ENCODE measurements at places on chromosomes 1 and 21.

- DNase-seq, result no peak
Measured at GRCh38 chr1:86247597-86248279, 91.2 kb upstream of the COL24A1 start.

DNA sequence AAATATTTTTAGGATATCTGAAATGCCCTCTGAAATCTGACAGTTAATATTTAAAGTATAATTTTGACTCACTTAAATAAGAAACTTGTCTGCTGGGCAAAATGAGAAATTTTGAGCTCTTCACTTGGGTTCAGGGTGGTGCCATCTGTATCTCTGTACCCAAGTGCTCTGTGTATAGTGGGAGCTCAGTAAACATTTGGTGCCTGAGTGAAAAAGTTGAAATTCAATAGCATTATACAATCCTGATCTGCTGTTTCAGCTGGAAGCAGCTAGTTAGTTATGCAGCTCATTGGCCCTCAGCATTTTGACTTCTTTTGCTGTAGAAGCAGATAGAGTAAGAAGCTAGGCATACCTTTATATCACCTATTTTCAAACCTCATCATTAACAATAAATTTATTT, 73.3 kb downstream of the RPE65 start:
- no peak for DNase-seq

DNA sequence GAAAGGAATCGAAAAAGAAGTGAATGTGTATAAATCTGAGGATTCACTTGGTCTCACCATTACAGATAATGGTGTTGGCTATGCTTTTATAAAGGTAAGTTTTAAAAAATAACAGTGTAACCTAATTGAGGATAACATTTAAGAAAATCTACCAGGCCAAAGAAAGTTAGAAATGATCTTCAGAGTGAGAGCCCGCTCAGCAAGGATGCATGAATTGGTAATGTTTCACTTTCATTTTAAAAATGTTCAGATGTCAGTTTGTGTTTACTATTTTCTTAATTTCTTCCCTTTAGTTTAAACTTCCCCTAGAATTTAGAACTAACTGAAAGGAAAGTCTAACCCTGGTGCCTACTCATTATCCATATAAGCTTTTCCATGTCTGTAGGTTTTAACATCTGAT, 35.0 kb downstream of the GIPC2 start:
- no peak for DNase-seq

DNA sequence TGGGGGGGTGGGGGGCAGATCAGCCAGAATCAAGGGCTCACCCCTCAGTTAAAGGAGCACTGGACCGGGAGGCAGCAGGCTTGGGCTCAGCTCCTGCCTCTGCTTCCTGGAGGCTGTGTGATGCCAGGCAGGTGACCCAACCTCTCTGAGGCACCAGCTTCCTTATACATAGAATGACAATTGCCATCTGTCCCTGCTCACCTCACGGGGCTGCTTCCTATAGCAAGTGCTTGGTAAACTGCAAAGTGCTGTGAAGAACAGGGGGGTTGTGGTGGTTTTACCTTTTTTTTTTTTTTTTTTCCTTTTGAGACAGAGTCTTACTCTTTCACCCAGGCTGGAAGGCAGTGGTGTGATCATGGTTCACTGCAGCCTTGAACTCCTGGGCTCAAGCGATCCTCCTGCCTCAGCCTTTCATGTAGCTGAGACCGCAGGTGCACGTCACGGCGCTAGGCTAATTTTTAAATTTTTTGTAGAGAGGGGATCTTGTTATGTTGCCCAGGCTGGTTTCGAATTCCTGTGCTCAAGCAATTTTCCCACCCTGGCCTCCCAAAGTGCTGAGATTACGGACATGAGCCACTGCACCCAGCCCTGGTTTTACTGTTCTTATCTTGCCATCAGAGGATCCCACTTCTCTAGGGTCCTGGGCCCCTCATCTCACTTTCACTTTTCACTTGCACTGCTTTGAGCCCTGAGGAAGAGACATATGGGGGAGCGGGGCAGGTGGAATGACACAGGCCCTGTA, 11.6 kb downstream of the KCNQ4 start:
- DNase-seq, result no peak

GRCh38 chr1:92877792-92878191, 46.0 kb downstream of the RPL5 start:
- no peak for DNase-seq

GRCh38 chr1:64891448-64891825, 74.9 kb downstream of the JAK1 start:
- DNase-seq, result no peak

GRCh38 chr1:18963968-18964367, 7.5 kb upstream of the IFFO2 start:
- DNase-seq, result no peak

GRCh38 chr1:109959974-109960744, 24.4 kb upstream of the AHCYL1 start:
- DNase-seq, result no peak

DNA sequence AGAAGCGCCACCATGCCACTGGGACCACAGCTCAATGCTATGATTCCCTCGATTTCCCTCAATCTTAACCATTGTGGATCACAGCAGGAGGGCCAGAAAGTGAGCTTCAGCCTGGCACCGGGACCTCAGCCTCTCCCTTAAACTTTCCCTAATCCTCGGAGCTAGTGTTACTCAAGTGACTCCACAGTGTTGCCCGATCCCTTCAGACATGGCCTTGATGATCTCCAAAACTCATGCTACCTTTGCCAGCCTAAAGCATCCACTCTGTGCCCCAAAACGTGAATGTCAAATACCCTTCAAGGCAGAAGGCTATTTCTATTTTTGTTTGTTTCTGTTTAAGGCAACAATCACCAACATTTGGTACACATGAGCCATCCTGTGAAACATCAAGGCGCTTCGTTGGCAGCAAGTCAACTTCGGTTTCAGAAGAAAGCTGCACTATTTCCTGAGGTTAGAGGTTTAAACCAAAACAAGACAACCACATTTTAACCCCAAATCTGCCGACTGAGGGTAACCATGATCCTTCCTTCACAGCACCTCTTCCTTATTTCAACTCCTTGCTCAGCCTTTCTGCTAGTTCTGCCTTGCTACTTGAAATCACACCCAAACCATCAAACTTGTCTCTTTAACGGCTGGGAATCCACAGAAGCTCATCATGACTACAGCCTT, 94.4 kb upstream of the KRTAP19-8 start:
- no peak for DNase-seq

- DNase-seq, result peak; percentile 10
Measured at GRCh38 chr1:156815307-156815826, 1.3 kb downstream of the SH2D2A start.

- DNase-seq, result no peak
Measured at GRCh38 chr1:153475282-153475681, 14.8 kb upstream of the S100A7 start.

- DNase-seq, result no peak
Measured at GRCh38 chr1:100354971-100355394, 2.7 kb downstream of the CDC14A start.

- no peak for DNase-seq
Measured at GRCh38 chr1:94068096-94068998, 52.6 kb downstream of the ABCA4 start.

GRCh38 chr1:21368515-21369289, 71.2 kb upstream of the NBPF3 start:
- DNase-seq, result peak; percentile 87

DNA sequence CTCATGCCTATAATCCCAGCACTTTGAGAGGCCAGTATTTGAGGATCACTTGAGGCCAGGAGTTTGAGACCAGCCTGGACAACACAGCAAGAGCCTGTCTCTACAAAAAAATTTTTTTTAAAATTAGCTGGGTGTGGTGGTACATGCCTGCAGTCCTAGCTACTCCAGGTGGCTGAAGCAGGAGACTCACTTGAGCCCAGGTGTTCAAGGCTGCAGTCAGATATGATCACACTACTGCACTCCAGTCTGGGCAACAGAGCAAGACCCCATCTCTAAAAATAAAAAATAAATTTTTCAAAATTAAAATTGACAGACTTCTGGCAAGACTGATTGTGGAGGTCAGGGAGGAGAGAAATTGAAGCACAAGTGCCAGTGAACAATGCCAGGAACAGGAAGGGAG, 60.8 kb downstream of the ST3GAL3 start:
- DNase-seq, result no peak

DNA sequence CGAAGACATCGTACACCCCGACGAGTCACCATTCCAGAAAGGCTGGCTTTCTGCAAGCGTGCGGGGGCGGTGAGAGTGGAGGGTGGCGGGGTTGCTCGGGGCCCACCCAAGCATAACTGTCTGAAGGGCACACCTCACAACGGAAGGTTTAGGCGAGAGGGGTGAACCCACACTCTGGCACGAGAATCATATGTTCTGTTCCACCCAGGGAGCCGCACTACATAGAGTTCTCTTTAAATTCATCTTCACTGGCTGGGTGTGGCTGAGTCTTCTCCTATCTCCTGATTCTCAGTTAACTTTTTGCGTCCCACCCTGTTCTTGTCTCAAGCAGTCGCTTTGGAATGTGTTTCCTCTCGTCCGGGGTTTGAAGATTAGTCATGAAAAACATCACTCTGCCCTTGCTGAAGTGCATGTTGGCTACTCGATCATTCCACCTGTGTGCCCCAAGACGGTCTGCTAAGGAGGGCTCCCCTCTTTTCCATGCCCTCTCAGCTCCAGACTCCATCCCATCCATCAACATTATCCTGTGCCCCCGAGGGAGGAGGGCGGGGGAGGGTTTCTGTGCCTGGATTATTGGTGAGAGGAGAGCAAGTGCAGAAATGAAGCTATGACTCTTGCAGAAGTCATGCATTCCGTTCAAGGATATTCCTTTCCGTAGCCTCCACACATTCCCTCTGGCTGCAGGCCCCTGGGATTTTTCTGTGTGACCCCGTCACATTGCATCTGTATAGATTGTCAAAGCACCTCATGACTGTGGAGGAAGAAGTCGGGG, 53.5 kb upstream of the CD34 start:
- DNase-seq, result no peak

GRCh38 chr1:230892018-230892491, 23.7 kb upstream of the C1orf198 start:
- DNase-seq, result no peak

- no peak for DNase-seq
Measured at GRCh38 chr1:243844186-243844585, 5.9 kb downstream of the AKT3 start.

DNA sequence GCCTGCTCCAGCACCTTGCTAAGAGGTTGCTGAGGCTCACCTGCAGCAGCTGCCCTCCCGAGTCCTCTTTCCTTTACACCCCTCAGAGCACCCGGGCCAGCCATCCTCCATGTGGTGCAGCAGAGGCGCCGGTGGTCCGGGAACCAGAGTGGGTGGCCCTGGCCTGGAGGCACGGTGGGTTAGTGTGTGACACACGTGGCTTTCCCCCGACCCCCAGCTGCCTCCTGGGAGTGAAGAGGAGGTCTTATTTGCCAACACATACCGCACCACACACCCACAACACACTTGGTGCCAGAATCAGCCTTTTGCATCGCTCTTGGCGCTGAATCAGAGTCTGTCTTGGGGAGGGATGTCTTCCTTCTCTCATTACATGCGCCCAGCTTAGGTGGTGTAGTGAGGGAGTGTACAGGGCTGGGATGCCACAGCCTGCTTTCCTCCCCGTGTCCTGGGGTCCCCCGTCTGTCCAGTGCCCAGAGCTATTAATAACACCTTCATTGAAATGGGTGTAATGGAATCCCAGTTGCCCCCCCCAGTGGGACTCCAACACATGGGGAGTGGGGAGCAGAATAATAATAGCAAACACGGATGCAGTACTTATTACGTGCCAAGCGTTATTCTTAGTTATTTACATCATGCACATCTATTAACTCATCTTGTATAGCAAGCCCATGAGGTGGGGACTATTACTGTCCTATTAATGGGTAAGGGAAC, 38.2 kb downstream of the MAPKAPK2 start:
- no peak for DNase-seq

DNA sequence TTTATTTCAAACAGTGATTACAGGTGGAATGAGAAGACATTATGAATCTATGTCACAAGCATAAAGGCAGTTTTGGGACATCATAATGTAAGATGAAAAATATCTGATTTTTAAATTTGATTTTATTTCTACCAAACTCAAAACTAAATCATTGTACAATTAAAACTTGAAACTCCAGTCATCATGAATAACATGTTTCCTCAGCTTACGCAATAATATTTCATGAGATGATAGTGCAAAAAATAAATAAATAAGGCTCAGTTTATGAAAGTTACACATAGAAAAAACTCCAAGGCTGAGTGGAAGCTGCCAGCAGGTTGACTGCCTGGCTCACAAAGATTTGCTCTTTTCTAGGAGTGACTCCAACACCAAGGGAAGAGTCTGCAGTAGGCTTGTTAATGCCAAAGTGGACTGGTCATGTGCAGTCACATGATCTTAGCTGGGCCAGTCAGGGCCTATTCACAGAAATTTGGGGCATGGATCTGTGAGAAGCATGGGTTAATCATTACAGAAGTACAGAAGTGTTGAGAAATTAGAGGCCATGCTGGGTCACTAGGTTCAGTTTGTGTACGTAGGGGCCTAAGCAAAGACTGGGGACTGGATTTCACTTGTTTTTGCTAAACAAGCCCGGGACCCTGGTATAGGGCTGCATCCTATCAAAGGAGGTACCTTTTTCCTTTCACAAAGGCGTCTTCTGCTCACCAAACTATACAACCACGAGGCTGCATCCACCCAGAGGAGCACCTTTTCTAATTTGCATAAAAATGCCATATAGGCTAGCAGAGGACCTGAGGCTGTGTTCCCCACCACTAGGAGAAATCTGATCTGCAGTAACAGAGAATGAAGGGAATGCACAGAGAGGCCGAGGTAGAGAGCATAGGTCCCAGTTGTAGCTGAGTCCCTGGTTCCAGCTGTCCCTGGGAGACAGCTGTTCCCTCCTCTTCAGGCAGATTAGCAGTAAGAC, 4.9 kb upstream of the ABCA4 start:
- no peak for DNase-seq

DNA sequence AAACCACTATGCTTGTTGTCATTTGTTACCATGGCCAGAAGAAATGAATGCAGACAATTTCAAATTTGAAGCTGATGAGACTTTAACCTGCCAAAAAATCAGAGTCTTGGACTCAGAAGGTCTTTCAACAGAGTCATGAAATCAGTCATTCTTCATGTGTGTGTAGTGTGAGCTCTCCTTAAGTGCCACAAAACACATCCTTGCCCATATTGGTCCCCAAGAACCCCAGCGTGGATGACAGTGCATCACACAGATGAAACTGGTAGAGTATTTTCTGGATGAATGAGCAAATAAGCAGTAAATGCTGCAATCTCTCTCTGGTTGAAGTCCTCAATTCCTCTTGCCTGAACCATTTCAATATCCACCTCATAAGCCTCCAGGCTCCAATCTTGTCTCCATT, 28.7 kb upstream of the ETS2 start:
- DNase-seq, result no peak

DNA sequence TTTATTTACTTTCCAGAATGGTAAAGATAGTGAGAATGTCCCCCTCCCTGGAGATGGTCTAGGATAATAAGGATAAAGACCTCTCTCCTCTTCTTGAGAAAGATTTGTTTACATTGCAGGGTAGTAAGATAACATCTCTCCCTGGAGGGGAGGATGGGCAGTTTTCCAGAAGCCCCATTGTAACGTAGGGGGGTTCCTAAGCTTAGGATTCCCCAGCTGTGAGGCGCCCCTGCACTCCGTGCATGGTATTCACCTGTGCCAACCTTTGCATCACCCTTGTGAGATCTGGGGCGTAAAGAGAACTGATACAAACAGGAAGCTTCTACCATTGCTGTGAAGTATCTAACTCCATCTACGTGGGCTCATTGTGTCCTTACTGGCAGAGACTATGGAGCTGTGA, 148.7 kb upstream of the DNAH14 start:
- no peak for DNase-seq
